ENCODE measurements at places on chromosomes 2 and 18. TPM values are rescaled to one million over a fixed set of nuclear protein-coding genes. Genes with fewer than 3 reads are reported as not detected.

Gene DPYSL5
- 201 TPM for total RNA-seq

Gene RGPD4
- 0.05 TPM for total RNA-seq

Gene POMC
- total RNA-seq = 0.54 TPM

Gene NEU2
- total RNA-seq = not detected

Gene TMEM169
- total RNA-seq = 34.8 TPM

Gene COPS9
- 138 TPM for total RNA-seq

Gene EHD3
- 10.7 TPM for total RNA-seq

Gene CERKL
- total RNA-seq = 0.23 TPM

Gene CLEC4F
- not detected for total RNA-seq

Gene GNAL
- total RNA-seq = 20.4 TPM

Gene GALR1
- not detected for total RNA-seq

Gene FAM237A
- not detected for total RNA-seq

Gene CDH19
- 14.7 TPM for total RNA-seq

DNA sequence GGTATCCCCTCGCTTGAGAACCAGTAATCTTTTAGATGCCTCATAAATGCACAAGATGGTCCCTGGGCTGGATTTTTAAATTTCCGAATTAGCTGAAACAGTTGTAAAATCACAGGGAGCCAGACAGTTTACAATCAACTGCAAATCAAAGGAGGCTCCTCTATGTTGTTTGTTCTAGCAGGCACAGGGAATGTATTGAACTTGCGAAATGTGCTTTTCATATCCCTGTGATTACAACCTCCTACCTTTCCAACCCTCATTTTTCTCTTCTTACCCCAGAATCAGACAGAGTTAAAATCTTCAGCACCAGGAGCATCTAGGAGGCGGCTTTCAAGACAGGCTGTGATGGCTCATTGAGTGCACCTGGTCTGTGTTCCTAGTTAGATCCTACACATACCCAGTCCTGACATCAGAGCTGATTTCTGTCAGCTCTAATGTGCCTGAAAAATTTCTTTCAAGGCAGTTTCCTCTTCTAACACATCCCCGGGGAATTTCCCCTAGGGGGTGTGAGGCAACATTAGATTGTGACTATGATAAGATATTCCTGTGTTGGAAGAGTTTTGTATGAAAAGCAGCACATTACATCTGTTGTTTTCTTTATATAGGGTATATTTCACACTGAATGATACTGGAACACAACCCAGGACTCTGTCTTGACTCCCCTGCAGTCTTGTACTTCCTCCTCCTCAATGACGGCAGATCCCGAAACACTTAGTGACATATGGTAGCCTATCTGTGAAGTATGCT lies 17.9 kb upstream of the CAVIN2 start:
- no peak for DNase-seq

- no peak for DNase-seq
Measured at GRCh38 chr2:105803337-105803736, 58.6 kb downstream of the NCK2 start.

DNA sequence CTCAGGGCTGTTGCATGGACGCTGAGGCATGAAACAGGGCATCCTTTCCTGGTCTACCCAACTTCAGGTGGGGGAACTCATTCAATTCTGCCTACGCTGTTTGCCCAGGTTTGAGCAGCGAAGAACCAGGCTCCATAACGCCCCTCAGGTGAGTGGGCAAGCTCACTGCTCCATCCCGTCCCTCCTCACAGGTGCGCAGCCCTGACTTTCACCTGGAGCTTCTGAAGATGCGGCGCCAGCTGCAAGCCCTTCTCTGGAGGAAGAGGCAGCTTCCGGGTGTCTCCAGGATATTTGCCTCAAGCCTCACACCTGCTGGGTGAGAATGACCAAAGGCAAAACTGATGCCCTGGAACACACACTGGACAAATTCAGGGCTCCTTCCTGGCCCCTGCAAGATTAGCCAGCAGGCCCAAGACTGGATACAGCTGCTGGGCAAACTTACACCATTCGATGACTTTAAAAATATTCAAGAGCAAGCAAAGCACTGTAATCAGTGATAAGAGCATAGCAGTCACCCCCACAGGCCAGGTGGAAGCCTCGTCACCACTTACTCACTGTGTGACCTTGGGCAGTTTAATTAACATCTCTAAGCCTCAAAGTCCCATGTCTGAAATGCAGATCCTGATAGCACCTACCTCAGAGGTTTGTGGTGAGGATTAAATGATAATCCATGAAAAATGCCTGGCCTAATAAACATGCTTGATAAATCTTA lies 97.7 kb downstream of the GYPC start:
- DNase-seq = no peak

GRCh38 chr2:102376052-102376591 lies 20.5 kb downstream of the IL18R1 start:
- DNase-seq = no peak

- DNase-seq = no peak
Measured at GRCh38 chr2:170816504-170817092, at the start of gene GAD1. Gene GAD1 (plus strand): TSS chr2:170816887. CDS start chr2:170818592, 1,705 bp downstream.

- no peak for DNase-seq
Measured at GRCh38 chr2:236715077-236715476, 145.5 kb downstream of the ACKR3 start.

GRCh38 chr2:38523728-38524437 lies 78.8 kb downstream of the HNRNPLL start:
- DNase-seq = no peak

DNA sequence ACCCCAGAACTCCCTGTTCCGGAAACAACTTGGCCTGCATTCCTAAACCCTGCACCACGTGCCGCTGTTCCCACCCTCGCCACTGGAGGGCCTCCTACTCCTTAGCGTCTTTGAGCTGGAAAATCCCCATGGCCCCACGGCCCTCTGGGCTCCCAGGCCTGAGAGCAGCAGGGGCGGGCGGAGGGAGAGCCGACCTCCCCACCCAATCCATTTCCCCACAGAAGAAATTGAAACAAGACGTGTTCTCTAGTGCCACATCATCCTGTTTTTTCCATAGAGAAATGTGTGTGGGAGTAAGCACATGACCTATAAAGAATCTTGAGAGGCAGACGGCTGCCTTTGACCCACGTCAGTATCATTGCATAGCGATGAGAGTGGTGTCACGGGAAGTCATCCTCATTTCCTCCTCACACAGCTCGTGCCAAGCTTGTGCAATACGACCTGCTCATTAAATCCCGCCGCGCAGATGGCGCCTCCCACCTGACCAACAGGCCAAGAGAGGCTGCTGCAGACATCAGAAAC lies 79.2 kb downstream of the LAMA1 start:
- DNase-seq = peak; percentile 62

GRCh38 chr2:68977453-68977852 lies 3.0 kb downstream of the GKN1 start:
- no peak for DNase-seq

DNA sequence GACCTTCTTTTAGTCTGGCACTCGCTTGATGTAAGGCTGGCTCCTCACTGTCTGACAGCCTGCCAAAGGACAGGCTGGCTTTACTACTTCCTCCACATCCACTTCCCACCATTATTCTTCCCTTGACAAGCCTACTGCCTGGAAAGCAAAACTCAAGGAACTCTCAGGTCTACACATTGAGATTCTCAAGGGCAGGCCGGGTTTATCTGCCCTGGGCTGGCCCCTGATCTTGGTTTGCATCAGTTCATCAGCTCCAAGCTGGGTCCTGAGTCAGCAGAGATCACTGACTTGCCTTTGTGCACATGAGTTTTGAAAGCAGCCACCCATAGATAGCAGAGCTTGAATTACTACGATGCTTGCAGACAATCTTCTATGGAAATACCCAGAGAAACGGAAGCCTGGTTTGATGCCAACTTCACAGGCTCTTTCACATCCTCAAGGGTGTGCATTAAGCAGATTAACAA lies 53.9 kb downstream of the KCTD18 start:
- DNase-seq = no peak

- no peak for DNase-seq
Measured at GRCh38 chr18:10937743-10938640, 211.4 kb downstream of the PIEZO2 start.

GRCh38 chr2:239600001-239600593 lies 199.3 kb upstream of the HDAC4 start:
- no peak for DNase-seq

- DNase-seq = no peak
Measured at GRCh38 chr2:240300261-240300821, 135.1 kb upstream of the GPC1 start.

DNA sequence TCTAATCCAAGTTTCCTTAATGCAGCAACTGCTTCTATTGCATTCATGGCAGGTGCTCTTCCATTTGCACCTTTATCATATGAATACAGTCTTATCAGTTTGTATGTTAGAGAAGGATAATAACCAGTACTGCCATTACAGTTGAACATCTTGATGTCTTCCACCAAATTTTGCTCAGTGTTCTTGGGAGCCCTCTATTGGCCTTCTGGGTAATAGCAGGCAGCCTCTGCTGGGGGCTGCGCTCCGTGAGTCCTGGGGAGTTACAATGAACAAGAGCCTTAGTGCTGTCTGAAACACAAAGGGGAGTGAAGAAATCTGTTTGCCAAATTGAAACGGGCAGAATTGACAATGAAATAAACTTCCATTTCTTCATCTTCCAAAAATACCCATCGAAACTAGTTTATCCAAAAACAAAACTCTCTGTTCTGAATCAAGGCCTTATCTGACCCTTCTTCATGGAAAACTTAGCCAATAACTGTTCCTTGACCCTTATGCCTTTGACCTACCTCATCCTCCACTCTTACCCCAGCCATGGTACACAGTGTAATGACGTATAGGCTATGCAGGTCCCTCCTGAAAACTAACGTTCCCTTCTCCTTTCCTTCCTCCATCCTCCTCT lies 79.9 kb downstream of the ALK start:
- peak; percentile 30 for DNase-seq

DNA sequence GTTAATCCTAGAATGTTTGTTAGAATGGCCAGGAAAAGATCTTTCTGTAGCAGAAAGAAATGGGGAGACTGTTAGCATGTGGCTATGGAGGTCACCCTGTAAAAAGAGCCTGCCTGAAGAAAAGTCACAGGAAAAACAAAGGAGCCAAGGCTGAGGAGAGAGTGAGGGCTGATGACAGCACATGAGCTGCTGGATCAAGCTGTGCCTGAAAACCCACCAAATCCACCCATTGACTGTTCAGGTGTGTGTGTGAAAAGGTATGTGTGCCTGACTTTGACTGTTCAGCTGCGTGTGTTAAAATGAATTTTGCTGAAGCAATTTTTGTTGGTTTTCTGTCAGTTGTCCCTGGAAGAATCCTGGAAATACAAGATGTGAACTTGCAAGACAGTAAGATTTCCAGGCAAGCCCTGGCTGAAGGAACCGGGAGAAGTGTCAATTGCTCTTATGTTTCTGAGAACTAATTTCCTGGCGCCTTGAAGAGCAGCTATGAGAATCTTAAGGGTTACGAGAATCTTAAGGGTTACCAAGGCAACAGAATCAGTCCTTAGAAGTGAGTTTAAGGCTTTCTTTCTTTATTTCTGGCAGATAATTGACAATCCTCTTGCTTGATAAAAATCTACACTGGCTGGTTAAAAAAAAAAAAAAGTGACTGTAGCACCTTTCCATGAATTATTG lies 73.0 kb upstream of the LGALSL start:
- DNase-seq = no peak

GRCh38 chr18:49769047-49769728 lies 44.1 kb downstream of the ACAA2 start:
- no peak for DNase-seq

- DNase-seq = peak; percentile 7
Measured at GRCh38 chr2:61537277-61537949, 743 bp downstream of the XPO1 start.

- DNase-seq = no peak
Measured at GRCh38 chr18:37930640-37931039, 365.0 kb upstream of the CELF4 start.

DNA sequence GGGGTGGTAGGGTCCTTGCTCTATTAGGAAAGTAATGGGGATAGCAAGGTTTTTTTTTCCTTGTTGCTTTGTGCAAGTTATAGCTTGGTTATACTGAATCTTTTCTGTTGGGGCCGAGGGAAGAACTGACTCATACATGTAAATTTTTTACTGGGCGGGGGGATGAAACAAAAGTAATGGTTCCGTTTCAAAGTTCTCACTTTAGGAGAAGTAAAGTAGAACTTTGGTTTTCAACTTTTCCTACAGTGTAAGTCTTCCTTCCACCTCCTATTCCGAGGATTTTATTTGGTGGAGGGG lies 1.1 kb downstream of the AFTPH start:
- no peak for DNase-seq

DNA sequence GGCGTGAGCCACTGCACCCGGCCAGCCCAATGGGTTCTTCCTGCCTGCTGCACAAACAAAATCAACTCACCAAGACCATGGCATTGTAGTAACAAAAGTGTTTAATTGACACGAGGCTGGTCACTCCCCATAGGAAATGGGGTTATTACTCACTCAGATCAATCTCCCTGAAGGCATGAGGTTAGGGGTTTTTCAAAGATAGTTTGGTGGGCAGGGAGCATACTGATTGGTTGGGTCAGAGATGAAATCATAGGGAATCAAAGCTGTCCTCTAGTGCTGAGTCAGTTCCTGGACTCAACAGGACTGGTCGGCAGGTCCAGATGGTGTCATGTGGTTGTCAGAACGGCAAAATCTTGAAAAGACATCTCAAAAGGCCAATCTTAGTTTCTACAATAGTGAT lies 122.1 kb downstream of the TMEM17 start:
- no peak for DNase-seq

GRCh38 chr2:12014088-12014960 lies 267.9 kb downstream of the LPIN1 start:
- DNase-seq = no peak

GRCh38 chr2:151251012-151251411 lies 10.7 kb downstream of the RBM43 start:
- DNase-seq = no peak

GRCh38 chr2:21070341-21071257 lies 26.7 kb upstream of the APOB start:
- DNase-seq = no peak

DNA sequence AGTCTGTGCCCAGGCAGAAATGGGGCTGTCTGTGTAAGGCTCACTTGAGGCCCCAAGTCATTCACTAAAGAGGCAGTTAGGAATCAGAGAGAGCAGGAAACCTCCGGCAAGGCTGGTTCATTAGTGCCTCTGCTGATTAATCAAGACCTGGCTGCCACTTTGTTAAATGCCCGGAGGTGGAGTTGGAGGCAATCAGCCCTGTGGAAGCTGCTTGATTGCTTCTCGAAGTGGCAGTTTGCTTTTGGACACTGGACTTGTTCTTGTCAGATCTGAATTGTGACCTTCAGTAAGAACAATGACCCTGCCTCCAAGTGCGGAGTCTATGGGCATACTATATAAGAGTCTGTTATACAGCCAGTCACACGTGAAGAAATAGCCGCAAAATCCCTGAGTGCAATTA lies 183.9 kb upstream of the LINC00305 start:
- DNase-seq = no peak

DNA sequence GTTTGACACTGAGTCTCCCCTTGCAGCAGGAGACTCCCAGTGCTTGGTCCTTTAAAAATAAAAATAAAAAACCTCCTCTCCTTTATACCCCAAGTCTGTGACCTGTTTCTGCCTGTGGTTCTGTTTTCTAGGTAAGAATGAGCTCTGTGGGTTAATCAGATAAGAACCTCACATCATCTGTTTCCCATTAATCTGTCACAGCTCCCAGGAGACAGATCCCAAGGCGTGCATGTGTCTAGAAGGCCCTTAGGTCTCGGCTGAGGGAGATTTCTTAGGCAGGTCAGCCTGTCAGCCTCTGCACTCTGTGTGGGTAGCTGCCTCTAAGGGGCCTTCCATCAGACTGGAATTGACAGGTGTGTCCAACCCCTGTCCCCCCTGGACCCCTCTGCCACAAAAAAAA lies 80.7 kb downstream of the FHOD3 start:
- no peak for DNase-seq

- no peak for DNase-seq
Measured at GRCh38 chr18:13465476-13465875, 246.9 kb downstream of the LDLRAD4 start.
